ENCODE measurements at places on chromosomes 7 and 10. TPM values are rescaled to one million over a fixed set of nuclear protein-coding genes. Genes with fewer than 3 reads are reported as not detected.

- DNase-seq, result no peak
Measured at GRCh38 chr10:32073659-32074058, 17.4 kb upstream of the KIF5B start.

DNA sequence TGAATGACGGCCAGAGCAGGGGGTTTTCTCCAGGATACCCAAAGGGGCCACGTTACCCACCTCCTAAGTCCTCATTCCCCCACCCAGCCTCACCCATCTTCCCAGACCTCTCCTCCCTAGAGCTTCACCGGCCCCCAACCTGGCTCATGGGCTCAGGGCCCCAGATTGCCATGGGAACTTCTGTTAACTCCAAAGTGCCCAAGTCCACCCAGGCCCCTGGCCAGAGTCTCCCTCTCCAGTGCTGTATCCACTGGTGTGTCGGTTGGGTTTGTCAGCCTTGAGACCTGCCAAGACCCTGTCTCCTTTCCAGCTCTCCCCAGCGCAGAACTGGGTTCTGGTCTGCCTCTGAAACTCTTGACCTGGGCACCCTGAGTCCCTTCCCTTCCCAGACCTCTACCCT lies 37.1 kb upstream of the ZMIZ2 start:
- no peak for DNase-seq

- no peak for DNase-seq
Measured at GRCh38 chr7:64838691-64839090, 44.5 kb downstream of the ZNF138 start.

GRCh38 chr10:88903715-88904114 lies 23.7 kb downstream of the STAMBPL1 start:
- no peak for DNase-seq

DNA sequence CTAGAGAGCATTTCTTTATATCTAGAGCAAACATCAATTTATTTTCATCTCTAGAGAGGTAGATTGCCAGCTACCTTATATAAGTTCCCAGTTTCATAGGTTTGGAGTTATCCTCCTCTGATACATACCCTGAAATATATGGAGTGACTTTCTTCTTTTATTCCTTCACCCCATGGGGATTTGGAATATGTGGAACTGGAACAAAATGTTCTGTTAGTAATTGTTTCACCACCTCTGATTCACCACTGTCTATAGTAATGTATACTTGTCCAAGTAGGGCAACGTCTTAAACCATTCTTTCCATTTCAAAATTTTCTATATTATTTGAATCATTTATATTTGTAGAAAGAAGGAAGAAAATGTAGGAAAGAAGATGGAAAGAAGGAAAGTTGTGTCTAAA lies 511.2 kb upstream of the KCND2 start:
- no peak for DNase-seq

DNA sequence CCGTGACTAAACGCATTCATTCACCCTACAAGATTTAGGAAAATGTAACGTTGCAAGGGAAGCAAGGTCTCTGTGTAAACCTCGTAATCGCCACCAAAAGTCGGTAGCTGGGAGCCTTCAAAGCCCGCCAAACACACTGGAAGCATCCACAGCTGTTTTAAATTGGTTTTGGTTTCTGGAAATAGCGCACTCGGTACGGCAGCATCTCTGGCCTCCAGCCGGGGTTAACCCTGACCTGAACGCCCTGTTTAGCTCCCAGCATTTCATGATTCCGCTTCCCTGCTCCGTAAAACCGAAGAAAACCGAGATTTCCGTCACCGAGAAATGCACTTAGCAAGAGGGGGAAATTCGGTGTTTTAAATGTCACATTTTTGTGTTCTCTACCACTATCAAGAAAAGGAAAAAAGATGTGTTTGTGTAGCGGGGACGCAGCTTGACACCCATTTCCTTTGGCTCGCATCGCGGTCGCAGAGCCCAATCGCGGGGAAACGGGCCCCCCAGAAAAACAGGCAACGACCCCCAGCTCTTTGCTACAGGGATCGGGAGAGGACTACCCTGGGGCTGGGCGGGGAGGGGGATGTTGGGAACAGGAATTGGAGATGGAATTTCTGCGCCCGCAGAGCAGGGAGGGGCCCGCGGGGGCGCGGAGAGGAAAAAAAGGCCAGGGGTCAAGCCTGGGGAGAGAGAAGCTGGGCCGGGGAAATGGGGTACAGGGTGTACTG lies 646 bp downstream of the SGCE start:
- peak; percentile 34 for DNase-seq

GRCh38 chr7:36854652-36855051 lies 130.4 kb upstream of the AOAH start:
- DNase-seq, result no peak

- DNase-seq, result no peak
Measured at GRCh38 chr7:55484241-55484640, 88.1 kb downstream of the VOPP1 start.

DNA sequence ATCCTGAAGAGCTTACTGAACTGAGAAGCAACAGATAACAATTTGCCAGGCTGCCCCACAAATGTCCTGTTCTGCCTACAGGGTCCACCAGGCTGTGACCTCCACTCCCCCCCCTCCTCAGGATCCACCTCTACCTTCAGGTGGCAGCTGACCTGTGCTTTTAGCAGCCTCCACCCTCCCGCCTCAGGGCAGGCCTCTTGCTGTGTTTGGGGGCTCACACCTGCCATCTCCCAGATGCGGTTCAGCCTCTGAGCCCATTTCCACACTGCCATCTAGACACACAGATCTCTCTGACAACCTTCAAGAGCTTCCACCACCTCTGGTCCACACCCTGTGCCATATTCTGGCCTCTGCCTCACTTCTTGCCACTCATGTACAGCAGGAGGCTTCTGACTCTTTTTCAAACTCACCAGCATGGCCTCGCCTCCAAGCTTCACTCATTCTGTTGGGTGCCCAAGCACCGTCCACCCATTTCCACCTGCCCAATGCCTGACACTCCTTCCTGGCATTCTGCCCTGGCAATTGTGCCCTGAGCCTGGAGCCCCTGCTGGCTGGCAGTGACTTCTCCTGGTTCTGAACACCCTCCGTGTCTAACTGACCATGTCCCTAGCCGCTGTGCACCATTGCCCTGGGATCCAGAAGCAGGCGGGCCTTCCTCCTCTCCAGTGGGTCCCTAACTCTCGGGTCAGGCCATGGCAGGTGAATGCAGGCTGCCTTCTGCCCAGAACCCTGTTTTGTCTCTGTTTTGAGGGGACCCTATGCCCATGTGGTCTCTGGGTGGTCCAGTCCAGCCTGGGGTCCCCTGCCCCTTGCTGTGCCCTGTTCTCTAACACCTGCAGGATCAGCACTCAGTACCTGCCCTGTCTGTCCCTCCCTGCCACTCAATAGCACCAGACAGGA lies 18.5 kb downstream of the TMEM72 start:
- no peak for DNase-seq

DNA sequence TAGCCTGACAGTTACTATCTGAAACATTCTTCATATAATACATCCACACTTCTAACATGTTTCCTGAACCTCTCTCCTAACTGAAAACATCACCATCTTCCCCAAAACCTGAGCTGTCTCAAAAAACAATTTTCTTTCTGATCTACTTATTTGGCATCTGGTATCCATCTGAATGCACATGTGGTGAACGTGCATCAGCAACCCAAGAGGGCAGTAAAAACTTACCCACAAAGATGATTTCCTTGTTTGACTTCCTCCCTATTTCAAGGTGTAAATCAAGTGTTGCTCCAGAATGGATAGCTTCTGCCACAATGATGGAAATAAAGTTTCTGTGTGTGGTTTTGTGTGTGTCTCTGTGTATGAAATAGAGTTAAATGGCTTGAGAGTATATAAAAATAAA lies 500.4 kb downstream of the MAGI2 start:
- DNase-seq, result no peak

DNA sequence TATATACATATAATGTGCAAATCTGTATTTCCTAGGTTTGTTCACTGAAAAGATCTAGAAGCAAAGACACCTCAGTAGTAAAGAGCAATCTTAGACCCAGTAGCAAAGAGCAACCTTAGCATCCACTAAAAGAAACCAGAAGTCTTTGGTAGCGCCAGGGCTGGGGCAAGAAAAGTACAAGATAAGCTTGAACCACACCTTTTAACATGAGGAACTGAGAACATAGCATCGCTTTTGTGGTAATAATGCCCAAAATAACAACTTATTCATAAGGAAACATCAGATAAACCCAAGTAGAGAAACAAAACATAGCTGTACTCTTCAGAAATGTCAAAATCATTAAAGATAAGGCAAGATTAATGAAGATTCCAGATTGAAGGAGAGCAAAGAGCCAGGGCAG lies 173.4 kb downstream of the IMMP2L start:
- DNase-seq, result no peak

DNA sequence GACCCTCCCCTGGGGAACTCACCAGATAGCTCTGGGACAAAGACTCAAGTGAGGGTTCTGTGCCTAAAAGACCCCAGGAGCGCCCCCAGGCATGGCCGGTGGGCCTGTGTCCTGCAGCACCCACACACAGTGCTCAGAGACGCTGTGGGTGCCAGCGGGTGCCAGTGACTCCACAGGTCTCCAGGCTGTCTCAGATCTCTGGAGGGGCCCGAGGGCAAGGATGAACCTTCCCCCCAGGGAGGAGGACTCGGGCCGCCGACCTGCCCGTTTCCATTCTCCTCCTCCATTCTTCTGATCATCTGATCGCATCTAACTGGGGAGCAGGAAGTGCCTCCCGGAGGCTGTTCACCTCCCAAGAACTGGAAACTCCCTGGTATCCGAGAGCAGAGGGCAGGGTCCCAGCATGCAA lies 980 bp downstream of the ADAM8 start:
- no peak for DNase-seq

DNA sequence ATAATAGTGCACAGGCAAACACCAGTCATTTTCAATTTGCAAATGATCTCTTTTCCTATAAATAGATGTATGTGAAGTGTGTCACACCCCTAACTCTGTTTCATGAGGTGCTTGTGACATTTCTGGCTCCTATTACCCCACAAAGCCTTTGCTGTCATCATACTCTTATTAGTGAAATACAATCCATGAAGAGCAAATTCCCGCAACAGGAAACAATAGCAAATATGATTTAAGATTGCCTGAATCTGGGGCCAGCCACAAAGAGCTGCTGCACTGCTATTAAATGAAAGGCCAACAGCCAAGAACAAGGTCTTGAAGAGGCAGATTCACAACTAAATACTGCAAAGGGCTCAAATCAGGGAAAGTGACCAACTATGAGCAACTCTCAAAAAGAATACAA lies 96.3 kb upstream of the CAV2 start:
- DNase-seq, result peak; percentile 39

DNA sequence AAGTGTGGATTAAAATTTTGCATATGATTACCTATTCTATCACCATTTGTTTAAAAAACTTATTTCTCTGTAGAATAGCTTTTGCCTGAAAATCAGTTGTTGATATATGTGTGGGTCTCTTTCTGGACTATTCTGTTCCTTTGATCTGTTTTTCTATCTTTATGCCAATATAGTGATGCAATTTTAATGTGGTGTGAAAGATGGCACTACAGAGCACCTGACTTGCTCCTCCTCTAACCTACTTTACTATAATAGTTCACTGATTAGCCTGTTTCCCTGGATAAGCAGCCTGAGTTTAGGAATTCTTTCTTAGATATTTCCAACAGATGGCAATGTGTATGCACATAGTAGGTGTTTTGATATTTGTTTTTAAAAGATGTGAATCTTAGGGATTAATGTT lies 294.5 kb downstream of the AUTS2 start:
- no peak for DNase-seq

DNA sequence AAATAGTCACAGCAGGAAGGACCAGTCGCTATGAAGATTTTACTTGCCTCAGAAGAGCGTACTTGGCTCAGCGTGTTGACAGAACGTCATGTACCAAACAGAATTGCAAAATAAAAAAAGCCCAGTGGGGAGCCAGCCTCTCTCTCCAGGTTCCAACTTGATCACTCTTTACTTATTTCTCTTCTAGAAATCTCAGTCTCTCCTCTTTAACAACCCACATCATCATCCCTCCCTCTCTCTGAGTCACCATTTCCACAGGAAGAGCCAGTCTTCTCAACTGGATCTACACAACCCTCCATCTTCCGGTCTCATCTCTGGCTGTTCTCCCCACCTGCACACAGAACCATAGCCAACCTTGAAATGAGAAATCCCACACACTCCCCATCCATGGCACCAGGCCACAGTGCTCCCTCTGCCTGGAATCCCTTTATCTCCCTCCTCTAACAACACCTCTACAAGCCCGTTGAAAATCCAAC lies 718.3 kb downstream of the GRID1 start:
- DNase-seq, result no peak

DNA sequence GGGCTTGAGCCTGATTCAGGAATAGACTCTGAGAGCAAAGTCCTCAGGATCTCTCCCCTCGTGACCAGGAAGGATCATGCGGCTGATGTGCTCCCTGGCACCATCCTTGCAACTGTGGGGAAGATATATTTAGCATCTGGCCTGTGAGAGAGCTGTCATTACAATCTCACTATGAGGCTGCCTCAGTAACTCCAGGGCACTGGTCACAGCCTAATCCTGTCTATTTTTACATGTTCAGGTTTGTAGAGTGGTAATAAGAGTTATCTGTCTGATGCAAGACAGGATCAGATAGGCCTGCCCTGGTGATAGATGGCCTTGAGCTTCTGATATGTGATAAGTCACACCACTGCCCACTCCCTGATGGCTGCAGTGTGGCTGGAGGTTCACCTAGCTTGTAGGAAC lies 50.7 kb downstream of the PPP1R3C start:
- no peak for DNase-seq

DNA sequence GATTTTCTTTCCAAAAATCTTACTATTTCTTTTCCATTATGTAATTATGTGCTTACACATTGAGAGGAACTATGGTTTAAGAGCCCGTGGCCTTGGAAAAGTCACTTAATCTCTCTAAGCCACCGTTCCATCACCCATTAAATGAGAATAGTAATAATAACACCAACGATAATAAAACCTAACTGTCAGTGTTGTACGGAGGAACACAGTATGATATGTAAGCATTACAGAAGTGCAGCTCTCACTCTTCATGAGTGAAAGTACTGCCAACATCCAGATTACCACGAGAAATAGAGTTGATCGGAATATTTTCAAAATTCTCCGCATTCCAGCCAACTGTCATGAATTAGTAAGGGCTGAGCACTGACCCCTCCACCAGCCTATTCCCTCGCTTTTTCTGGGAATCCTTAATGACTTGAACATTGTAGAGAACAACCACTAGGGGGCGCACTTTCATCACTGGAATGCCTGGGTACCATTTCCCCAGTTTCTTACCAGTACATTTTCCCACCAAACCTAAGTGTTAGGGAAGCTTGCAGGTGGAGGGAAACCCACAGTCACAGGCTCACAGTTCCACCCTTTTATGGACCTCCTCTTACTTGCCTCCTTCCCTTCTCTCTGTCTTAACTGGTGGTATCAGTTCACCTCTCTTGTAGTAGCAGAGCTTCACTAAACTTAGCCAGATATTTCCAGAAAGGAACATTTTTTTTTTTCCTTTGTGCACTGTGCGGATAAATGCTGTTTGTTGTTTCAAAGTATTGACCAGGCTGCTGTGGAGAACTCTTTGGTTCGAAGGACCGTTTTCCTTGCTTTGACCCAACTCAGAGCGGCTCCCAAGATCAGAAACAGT lies 27.8 kb downstream of the NKX2-3 start:
- DNase-seq, result no peak

The ELAPOR2 gene
- total RNA-seq, result 87.2 TPM

The ADAM22 gene
- 3.5 TPM for total RNA-seq
